ENCODE measurements at places on chromosomes 5 and 9.

- peak; percentile 29 for DNase-seq
Observed at GRCh38 chr9:35448496-35448895, 41.4 kb upstream of the RUSC2 start.

DNA sequence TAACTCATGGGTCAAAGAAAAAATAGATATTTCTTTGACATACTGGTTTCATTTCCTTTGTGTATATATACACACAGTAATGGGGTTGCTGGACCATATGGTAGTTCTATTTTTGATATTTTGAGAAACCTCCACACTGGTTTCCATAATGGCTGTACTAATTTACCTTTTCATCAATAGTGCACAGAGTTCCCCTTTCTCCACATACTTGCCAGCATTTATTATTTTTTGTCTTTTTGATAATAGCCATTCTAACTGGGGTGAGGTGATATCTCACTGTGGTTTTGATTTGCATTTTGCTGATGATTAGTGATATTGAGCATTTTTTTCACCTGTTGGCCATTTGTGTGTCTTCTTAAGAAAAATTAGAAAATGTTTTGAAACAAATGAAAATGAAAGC lies 78.4 kb upstream of the CKMT2 start:
- no peak for DNase-seq

GRCh38 chr5:41736641-41737040 lies 133.6 kb downstream of the OXCT1 start:
- peak; percentile 73 for DNase-seq

DNA sequence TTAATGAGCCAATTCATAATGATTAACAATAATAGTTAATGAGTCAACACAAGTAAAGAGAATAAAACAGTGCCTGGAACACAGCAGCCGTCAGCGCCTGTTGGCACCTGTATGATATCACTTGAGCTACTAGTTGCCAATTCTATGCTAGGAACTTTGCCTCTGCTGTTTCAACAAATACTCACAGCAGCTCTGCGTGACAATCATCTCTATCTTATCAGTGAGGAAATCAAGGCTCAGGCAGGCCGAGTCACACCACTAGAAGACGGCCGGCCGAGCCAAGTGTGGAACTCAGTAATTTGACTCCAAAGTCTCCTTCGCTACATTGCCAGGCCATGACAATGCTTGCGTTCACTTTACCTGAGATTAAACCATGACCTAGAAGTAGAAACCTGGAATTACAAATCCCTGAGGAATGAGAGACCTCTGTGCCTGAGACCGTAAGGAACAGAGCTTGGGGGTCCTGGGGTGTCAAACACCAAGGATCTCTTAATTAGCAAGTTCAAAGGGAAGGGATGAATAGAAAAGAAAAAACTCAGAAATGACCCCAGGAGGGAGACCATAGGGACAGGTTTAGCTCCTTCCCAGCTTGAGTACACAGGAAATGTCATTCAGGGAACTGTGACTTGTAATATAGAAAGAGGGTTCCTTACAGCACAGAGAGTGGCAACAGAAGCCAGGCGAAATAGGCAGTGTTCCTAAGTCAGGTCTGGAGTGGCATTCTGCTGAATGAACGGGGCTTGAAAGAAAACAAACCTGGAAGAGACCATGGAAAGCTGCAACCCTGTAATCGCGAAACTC lies 109.1 kb downstream of the SUSD1 start:
- peak; percentile 68 for DNase-seq

DNA sequence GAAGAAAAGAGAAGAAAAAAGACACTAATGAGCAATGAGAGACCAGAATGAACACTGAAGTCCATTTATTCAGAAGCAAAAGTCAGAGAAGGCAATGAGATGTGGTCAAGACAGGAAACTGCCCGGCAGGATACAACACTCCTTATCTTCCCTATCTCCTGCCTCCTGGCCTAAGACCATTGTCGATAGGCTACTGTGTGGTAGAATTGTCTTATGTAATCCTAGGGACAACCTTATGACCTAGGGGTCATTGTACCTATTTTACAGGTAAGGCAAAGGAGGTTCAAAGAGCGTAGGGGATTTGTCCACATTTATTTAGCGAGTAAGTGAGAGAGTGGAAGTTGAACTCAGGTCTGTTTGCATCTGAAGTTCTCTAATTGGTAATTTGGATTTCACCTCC lies 63.0 kb upstream of the PTPN3 start:
- DNase-seq, result no peak

GRCh38 chr5:95923918-95924544 lies 37.6 kb downstream of the ELL2 start:
- no peak for DNase-seq

- DNase-seq, result no peak
Observed at GRCh38 chr5:62722360-62722759, 143.7 kb downstream of the LRRC70 start.

DNA sequence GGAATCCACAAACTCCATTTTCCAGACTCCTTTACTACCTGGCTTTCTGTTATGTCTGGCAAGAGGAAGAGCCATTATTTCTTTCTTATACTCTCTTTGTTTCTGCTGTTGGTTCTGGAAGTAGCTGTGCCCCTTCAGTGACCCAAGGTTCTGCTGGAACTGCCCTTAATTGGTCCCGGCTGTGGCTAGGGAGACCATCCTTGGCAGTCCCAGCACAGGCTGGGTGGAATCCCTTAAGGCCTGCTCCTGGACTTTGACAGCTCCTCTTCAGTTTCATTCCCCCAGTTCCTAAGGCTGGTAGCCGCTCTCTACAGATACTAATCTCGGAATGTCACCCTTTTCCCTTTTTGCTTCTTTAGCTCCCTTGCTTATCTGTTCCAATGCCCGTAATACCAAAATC lies 81.9 kb upstream of the GLIS3 start:
- DNase-seq, result no peak

- no peak for DNase-seq
Observed at GRCh38 chr5:6994097-6994496, 280.9 kb downstream of the TENT4A start.

All from fibroblast of skin of scalp (primary cell).